ENCODE measurements at places on chromosomes 4 and X.

- no peak for DNase-seq
Observed at GRCh38 chr4:26524011-26524410, 33.7 kb upstream of the CCKAR start.

GRCh38 chrX:142001934-142002333 lies 98.2 kb downstream of the MAGEC1 start:
- DNase-seq, result no peak

- DNase-seq, result no peak
Observed at GRCh38 chr4:112563431-112564200, 47.6 kb upstream of the NEUROG2 start.

- DNase-seq, result no peak
Observed at GRCh38 chr4:35975617-35976355, 268.5 kb downstream of the ARAP2 start.

- no peak for DNase-seq
Observed at GRCh38 chr4:123589301-123589700, 192.7 kb downstream of the SPRY1 start.

DNA sequence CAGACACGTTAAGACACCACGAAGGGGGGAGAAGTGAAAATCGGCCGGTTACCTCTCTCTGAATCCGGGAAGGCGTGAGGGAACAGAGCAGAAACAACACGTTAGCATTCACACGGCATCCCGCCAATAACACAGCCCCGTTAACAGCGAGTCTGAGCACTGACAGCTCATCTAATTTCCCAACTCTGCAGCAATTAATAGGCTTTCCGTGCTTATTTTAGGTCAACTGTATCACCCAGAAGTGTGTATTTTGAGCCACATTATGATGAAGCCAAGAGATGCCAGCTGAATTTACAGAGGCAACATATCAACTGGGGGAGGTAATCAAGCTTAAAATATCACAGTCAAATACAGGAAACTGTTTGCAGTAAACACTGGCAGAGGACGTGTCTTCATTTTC lies 92.6 kb downstream of the NSUN7 start:
- no peak for DNase-seq

- DNase-seq, result no peak
Observed at GRCh38 chr4:47561331-47561730, 76.3 kb downstream of the ATP10D start.

DNA sequence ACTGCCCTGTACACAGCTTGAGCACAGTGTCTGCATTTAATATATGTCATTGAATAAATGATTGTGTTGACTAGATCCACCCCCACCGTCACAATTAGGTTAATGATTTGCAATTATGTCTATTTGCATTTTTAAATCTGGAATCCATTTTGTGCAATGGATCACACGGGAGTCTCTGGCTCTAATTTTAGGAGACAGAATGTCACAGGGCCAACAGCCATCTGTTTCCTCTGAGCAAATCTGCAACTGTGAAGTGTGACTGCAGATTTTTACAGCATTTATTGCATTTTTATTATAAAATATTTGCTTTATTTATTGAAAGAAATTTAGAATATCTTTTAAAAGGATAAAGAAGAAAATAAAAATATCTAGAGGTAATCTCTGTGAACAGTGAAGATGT lies 316.8 kb downstream of the HS3ST1 start:
- no peak for DNase-seq

DNA sequence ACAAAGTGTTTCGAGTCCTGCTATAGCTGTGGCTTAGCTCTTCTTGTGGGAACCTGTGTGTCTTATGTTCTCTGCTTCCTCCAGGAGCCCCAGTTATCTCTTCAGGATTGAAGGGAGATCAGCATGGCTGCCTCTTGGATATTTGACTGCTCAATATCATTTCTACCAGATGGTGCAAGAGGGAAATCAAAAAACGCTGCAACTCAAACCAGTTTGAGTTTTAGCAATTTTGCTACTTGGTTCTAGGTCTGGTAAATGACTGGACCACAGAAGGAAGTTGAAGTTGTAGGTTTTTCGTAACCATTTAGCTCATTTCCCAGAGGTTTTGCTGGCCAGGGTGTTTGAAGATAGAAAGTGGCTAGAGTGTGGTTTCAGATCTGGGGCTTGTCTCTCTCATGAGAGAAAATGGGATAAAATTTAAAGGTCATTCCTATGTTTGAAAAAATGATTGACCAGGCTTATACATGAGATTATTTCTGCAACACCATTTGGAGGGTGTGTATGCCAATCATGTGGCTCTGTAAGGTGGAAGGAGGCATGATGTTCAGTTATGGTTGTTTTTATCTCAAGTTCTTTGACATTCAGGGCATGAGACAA lies 210.4 kb downstream of the SPRY1 start:
- no peak for DNase-seq

- DNase-seq, result no peak
Observed at GRCh38 chr4:185567381-185568376, 32.4 kb upstream of the PDLIM3 start.

DNA sequence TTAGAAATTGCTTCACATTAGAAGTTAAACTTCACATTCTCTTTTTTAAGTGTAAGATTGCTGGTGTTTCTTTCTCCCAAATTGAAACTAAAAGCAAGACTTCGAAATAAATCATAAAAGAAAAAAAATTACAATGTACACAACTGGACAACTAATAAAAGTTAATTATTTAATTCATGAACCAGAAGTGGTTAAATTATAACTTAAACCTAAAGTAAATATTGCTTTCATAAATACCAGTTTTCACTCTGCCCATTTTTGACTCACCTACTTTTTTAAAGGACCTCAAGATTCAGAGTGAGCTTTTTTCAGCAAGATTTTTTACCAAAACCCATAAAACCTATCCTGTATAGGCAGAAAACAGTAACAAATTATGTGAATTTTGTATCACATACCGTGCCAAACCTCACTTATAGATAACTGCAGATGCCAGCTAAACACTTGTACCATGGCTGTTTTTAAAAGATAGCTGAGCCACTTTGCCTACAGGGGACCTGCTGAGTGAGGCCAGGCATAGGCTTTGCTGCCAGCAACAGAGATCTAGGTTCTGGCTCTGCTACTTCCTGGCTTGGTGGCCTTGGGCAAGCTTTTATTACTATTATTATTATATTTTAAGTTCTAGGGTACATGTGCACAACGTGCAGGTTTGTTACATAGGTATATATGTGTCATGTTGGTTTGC lies 259.8 kb downstream of the NR3C2 start:
- no peak for DNase-seq
